ENCODE measurements at places on chromosomes 1 and 21. TPM values are rescaled to one million over a fixed set of nuclear protein-coding genes. Genes with fewer than 3 reads are reported as not detected.
A peak's percentile ranks its signal among the peaks of the same experiment; 100 is the strongest.

GRCh38 chr1:192559115-192560006, 16.2 kb upstream of the RGS1 start:
- H3K27me3 ChIP-seq: no peaks in the 10 kb centered on the region
- H3K4me1 ChIP-seq: peaks cover 18% of the 10 kb centered on the region
- H3K27ac ChIP-seq: peak overlapping the region; percentile 59
- DNase-seq: no peak

DNA sequence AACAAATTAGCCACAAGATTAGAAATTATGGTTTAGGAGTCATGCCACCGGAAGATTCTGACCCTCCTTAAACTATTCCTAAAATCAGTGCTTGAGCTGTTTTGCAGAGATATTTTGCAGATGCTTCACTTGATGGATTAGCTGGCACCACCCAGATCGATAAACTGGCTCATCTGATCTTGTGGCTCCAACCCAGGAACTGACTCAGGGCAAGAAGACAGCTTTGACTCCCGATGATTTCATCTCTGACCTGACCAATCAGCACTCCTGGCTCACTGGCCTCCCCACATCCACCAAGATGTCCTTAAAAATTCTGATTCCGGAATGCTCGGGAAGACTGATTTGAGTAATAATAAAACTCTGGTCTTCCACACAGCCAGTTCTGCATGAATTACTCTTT, 221.6 kb downstream of the RHOU start:
- peaks cover 47% of the 10 kb centered on the region for H3K27me3 ChIP-seq
- no peaks in the 10 kb centered on the region for H3K36me3 ChIP-seq
- no peak overlapping the region for H3K27ac ChIP-seq
- no peak overlapping the region for H3K4me3 ChIP-seq
- H3K4me1 ChIP-seq: no peaks in the 10 kb centered on the region
- DNase-seq: no peak

- peaks cover 4% of the 10 kb centered on the region for H3K4me1 ChIP-seq
- H3K27ac ChIP-seq: no peak overlapping the region
- no peaks in the 10 kb centered on the region for H3K36me3 ChIP-seq
- H3K27me3 ChIP-seq: no peaks in the 10 kb centered on the region
- H3K4me3 ChIP-seq: no peak overlapping the region
- DNase-seq: no peak
These were observed 20.2 kb upstream of the GPR157 start for GRCh38 chr1:9149151-9149550.

GRCh38 chr1:97619706-97620105, 301.1 kb downstream of the DPYD start:
- no peak for DNase-seq
- H3K27ac ChIP-seq: no peak overlapping the region
- no peak overlapping the region for H3K4me3 ChIP-seq
- H3K27me3 ChIP-seq: no peaks in the 10 kb centered on the region
- no peaks in the 10 kb centered on the region for H3K4me1 ChIP-seq

DNA sequence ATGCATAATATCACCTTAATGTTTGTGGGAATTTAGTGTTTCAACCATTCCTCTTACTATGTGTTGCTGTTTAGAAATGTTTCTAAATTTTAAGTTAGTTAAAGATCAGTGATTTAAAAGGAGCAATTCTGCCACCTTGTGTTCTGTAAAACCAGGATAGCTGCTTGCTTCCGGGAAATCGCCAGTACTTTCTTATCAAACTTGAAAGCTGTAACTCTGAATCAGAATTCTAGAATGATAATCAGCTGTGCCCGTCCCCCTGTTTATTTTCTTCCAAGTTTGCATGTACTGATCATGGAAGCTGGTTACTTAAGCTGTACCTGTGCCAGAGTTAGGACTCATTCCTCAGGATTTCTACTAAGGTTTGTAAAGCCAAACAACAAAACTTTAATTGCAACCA, 656.4 kb downstream of the LTN1 start:
- no peaks in the 10 kb centered on the region for H3K36me3 ChIP-seq
- DNase-seq: no peak
- no peak overlapping the region for H3K4me3 ChIP-seq
- H3K4me1 ChIP-seq: no peaks in the 10 kb centered on the region

GRCh38 chr1:199124351-199124750, 485.5 kb downstream of the PTPRC start:
- no peak for DNase-seq
- no peak overlapping the region for H3K27ac ChIP-seq
- no peak overlapping the region for H3K4me3 ChIP-seq

The DHRS3 gene
- 144 TPM for total RNA-seq

The CLCNKB gene
- 1.9 TPM for total RNA-seq

The FAM167B gene
- 1.6 TPM for total RNA-seq

The LDLRAD1 gene
- total RNA-seq: 1.6 TPM

The S100A2 gene
- 147 TPM for total RNA-seq

All from PC-9 (cell line).